Activated CD4-positive, alpha-beta memory T cell treated with anti-CD3 and anti-CD28 coated beads for 36 hours (primary cell): ENCODE measurements at places on chromosomes 11 and 22. TPM values are rescaled to one million over a fixed set of nuclear protein-coding genes. Genes with fewer than 3 reads are reported as not detected.

DNA sequence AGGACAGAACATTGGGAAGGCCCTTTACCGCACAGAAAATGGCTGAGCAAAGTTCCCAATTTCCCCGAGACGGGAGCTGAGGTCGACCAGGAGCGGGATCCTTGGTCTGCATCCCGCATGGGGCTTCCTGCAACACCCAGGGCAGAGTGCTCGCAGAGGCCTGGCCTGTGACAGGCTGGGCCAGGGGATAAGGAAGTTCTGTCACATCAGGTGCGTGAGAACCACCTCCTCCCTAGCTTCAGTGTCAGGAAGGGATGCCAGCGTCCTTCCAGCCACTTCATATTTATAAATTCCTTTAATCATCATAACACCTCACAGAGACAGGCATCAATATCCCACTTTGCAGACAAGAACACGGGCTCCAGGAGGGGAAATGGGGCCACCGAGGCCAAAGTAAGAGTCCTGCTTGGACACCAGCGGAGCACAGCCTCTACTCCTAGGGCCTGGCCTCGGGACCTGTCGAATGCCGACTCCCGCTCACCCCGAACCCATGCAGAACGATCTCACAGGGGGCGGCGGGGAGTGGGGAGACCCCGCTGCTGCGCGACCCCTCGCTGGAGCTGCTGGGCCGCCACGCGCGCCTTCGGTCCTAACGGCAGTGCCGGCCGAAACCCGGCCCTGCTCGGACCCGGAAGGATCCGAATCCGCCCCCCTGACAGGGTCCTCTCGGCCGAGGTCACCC is 532 bp downstream of the BET1L start:
- H3K36me3 ChIP-seq = peaks cover 39% of the 10 kb centered on the region
- peak; percentile 40 for DNase-seq
- H3K4me1 ChIP-seq = peaks cover 61% of the 10 kb centered on the region
- H3K4me3 ChIP-seq = peak overlapping the region; percentile 97

GRCh38 chr22:25067851-25068421 is 115.4 kb downstream of the KIAA1671 start:
- DNase-seq = peak; percentile 87
- H3K4me3 ChIP-seq = peak overlapping the region; percentile 81
- no peaks in the 10 kb centered on the region for H3K36me3 ChIP-seq
- peak overlapping the region; percentile 87 for H3K27ac ChIP-seq

Gene SLC22A9
- total RNA-seq = not detected

- no peaks in the 10 kb centered on the region for H3K27me3 ChIP-seq
- no peak overlapping the region for H3K27ac ChIP-seq
- H3K4me1 ChIP-seq = no peaks in the 10 kb centered on the region
- DNase-seq = no peak
Observed at GRCh38 chr11:92240916-92241315, 16.3 kb downstream of the FAT3 start.

- no peak overlapping the region for H3K27ac ChIP-seq
- peak; percentile 58 for DNase-seq
- H3K36me3 ChIP-seq = no peaks in the 10 kb centered on the region
- H3K4me3 ChIP-seq = peak overlapping the region; percentile 42
Observed at GRCh38 chr11:59283825-59284772, 71.4 kb upstream of the MPEG1 start.

Gene MFRP
- total RNA-seq = not detected

Gene SLC22A8
- not detected for total RNA-seq

Gene PNPLA3
- 0.31 TPM for total RNA-seq

DNA sequence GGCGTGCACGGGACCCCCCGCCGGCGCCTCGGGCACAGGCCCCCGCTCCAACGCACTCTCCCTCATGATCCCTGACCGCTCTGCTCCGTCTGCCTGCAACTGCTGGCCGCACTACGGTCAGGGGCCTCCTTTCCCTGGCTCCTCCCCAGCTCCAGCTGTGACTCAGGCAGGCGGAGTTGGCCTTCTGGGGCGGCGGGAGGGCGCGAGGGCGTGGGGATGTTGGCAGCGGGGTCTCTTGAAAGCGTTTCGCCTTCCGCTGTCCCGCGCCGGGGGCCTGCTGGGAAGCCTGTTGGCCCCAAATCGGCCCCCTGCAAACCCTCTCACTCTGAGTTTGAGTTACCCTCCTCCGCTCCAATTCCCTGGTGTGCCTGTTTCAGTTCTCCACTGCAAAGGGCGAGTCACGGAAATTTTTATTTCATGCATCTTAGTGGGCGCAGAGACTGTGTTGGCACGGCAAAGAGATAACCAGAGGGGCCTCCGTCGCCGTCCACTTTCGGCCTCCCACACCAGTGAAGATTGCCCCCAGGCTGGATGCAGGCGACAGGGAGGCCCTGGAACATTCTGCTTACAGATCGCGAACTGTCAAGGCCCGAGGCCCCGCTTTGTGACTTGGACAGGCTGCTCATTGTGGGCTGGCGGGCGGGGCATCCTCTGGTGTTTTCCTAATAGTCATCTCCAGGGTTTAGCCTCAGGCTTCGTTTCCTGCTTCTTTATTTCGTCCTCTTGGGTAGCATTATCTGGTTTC is at the start of gene CAVIN3:
Gene CAVIN3 (minus strand): TSS at position 91 of the 745 bp plus-strand sequence. CDS start 25 bp downstream, at position 66.
- H3K27me3 ChIP-seq = peaks cover 31% of the 10 kb centered on the region
- H3K27ac ChIP-seq = peak within 1 kb of the TSS; percentile 97
- DNase-seq = peak; percentile 93
- peak within 1 kb of the TSS; percentile 74 for H3K4me3 ChIP-seq

Gene SYT7
- total RNA-seq = not detected

DNA sequence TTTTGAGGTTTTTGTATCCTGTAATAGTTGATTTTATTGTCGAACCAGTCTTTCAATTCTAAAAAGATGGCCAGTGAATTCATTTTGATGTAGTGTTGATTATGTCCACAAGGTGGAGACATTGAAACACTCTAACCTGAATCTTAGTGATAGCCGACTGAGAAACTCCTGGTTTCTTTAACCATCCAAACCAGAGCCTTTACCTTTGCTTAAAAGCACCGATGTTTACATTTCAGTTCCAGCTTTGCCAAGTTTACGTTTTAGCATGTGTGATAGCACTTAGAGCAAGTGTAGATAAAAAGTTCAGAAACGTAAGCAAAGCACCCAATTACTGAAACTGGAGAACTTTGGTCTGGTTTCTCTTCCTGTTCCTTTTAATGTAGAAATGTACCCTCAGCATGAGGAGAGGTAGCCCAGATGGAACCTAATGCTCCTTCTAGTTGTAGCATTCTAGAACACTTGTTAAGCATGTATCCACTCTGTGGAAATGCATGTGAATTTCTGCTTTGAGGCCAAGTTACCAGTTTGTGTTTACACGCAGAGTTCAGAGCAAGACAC is 208.6 kb downstream of the DBX1 start:
- no peak overlapping the region for H3K27ac ChIP-seq
- H3K4me1 ChIP-seq = peaks cover 13% of the 10 kb centered on the region
- peak overlapping the region; percentile 24 for H3K4me3 ChIP-seq
- DNase-seq = no peak

Gene IL18
- total RNA-seq = not detected

Gene MN1
- not detected for total RNA-seq

Gene HTR3B
- total RNA-seq = not detected

GRCh38 chr22:32475468-32476010 is 928 bp downstream of the FBXO7 start:
- peaks cover 9% of the 10 kb centered on the region for H3K36me3 ChIP-seq
- H3K27ac ChIP-seq = peak overlapping the region; percentile 90
- H3K27me3 ChIP-seq = no peaks in the 10 kb centered on the region

- DNase-seq = peak; percentile 28
- H3K27me3 ChIP-seq = no peaks in the 10 kb centered on the region
- H3K27ac ChIP-seq = no peak overlapping the region
- peaks cover 10% of the 10 kb centered on the region for H3K4me1 ChIP-seq
Observed at GRCh38 chr11:44694443-44694842, 32.3 kb upstream of the TSPAN18 start.

- peaks cover 21% of the 10 kb centered on the region for H3K4me1 ChIP-seq
- DNase-seq = no peak
- no peaks in the 10 kb centered on the region for H3K36me3 ChIP-seq
- H3K27me3 ChIP-seq = peaks cover 2% of the 10 kb centered on the region
- H3K27ac ChIP-seq = no peak overlapping the region
Observed at GRCh38 chr11:117808784-117809183, 11.8 kb upstream of the DSCAML1 start.
